B cell (primary cell): ENCODE measurements at places on chromosomes 6 and 20. TPM values are rescaled to one million over a fixed set of nuclear protein-coding genes. Genes with fewer than 3 reads are reported as not detected.

The NOTCH4 gene
- polyA plus RNA-seq, result 6.3 and 11.5 TPM in 2 replicates

The STMND1 gene
- polyA plus RNA-seq, result not detected in 2 replicates

The OR5V1 gene
- polyA plus RNA-seq, result not detected in 2 replicates

The FRMD1 gene
- not detected in 2 replicates for polyA plus RNA-seq

The ADTRP gene
- polyA plus RNA-seq, result 0.18 and 0.84 TPM in 2 replicates

The HLA-E gene
- polyA plus RNA-seq, result 1,146 and 1,174 TPM in 2 replicates

The GOPC gene
- polyA plus RNA-seq, result 8.9 and 14.6 TPM in 2 replicates

The CLIC5 gene
- polyA plus RNA-seq, result 0.37 and 0.97 TPM in 2 replicates

The WFDC12 gene
- not detected in 2 replicates for polyA plus RNA-seq

The KIF25 gene
- not detected in 2 replicates for polyA plus RNA-seq

The VWA7 gene
- 3.2 and 6.0 TPM in 2 replicates for polyA plus RNA-seq

The CST4 gene
- polyA plus RNA-seq, result not detected in 2 replicates

The GSTA4 gene
- 4.9 and 8.4 TPM in 2 replicates for polyA plus RNA-seq
